ENCODE measurements at places on chromosomes 2 and 18. TPM values are rescaled to one million over a fixed set of nuclear protein-coding genes. Genes with fewer than 3 reads are reported as not detected.

DNA sequence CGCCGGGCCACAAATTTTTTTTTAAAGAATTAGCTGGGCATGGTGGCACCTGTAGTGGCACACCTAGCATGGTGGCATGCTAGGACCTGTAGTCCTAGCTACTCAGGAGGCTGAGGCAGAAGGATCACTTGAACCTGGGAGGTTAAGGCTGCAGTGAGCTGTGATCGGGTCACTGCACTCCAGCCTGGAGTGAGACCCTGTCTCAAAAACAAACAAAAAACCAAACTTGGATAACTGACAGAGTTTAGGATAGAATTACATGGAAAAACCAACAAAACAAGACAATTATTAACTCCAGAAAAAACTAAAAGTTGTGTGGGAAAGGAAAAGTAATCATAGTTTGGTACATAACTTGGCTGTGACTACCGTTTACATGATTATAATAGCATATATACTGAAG lies 1.6 kb upstream of the CFLAR start:
- DNase-seq: no peak

The PLCD4 gene
- 1.0 TPM for total RNA-seq

DNA sequence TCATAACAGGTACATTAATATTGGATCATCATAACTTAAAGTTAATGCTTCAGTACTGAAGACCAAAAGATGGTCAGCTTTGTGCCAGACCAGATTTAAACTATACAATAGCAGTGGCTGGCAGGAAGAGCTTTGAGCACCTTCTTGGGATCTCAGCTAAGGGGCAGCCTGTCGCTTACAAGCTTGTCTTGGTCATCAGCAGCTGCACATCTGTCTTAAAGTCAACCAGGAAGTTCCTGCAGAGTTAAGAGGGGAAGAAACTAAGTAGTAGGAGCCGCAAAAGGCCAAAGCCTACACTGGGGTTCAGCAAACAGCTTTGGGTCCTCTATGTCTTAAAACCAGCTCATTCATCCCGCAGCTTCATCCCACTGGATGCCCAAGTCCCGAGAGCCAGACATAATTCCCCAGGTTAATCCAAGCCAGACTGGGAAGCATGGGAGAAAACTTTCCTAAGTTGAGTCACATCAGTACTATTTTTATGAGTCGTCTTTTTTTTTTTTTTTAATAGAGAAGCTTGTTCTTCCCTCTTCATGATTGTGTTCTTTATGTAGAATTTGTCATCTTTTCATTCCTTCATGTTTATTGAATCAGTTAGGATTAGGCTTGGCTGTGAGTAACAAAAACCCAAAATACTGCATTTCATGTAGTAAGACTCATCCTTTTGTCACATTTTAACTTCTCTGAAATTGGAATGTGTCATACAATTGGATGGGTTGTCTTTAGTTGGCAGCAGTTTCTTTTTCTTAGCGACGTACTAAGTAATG lies 59.3 kb downstream of the SERTAD2 start:
- DNase-seq: no peak

DNA sequence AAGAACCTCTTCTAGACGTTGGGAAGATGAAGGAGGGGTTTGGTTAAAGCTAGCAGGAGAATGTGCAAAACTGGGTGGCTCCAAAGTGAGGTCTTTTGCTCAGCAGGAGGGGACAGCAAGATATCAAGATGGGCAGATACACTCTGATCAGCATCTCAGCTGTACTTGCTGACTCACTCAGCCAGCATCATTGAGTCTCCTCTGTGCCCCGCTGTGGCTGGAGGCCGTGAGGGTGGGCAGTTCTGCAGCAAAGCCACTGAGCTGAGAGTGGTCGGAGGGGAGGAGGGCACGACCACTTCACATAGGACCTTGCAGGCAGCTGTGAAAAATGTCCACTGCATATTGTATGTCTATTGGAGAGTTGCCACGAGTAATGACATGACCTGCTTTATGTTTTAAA lies 152.0 kb downstream of the CAPN13 start:
- no peak for DNase-seq

The DSG4 gene
- total RNA-seq: 0.12 TPM

GRCh38 chr2:234680688-234681619 lies 184.1 kb upstream of the ARL4C start:
- no peak for DNase-seq

DNA sequence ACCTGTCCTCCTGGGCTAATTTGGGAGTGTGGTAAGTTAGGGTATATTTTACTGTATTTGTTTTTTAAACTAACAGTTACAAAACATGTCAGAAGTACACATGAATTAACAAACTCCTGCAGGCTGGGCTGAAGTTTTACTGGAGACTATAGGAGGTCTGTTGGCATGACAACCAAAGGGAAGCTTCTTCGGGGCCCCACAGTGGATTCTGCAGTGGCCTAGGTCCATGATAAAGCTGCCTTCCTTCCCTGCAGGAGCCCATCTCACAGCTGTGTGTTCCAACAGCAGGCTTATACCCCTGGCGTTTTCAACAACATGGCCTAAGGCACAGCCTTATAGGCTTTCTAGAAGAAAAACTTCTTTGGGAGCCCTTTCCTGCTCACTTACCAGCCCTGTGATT lies 128.0 kb upstream of the SETBP1 start:
- no peak for DNase-seq

- no peak for DNase-seq
Observed at GRCh38 chr2:65918760-65919187, 486.4 kb upstream of the SPRED2 start.

- DNase-seq: no peak
Observed at GRCh38 chr18:49884959-49885358, 71.6 kb upstream of the ACAA2 start.

- no peak for DNase-seq
Observed at GRCh38 chr2:157476953-157477709, 33.2 kb upstream of the CYTIP start.

GRCh38 chr2:2633017-2633416 lies 301.9 kb upstream of the MYT1L start:
- no peak for DNase-seq

GRCh38 chr2:168948621-168949212 lies 47.6 kb downstream of the G6PC2 start:
- DNase-seq: no peak

DNA sequence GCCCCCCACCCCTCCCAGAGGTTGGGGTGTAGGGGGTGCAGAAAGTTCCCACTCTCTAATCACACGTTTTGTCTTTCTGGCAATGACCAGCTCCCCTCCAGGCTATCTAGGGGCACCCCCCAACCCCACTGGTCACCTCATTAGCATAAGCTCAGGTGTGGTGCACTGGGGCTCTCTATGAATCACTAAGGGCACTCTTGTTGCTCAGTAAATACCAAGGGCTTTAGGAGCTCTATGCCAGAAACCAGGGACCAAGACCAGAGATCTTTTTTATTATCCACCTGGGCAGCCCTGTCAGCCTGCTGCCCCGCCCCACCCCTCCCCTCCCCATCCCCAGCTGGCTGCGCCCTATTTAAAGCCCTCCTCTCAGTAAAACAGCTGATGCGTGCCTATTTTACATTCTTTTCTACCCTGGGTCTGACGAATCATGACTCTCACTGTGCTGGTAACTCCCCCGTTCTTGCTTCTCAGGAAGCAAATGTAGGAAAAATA lies 24.3 kb downstream of the NCK2 start:
- DNase-seq: no peak

The TMEM200C gene
- 0.06 TPM for total RNA-seq

DNA sequence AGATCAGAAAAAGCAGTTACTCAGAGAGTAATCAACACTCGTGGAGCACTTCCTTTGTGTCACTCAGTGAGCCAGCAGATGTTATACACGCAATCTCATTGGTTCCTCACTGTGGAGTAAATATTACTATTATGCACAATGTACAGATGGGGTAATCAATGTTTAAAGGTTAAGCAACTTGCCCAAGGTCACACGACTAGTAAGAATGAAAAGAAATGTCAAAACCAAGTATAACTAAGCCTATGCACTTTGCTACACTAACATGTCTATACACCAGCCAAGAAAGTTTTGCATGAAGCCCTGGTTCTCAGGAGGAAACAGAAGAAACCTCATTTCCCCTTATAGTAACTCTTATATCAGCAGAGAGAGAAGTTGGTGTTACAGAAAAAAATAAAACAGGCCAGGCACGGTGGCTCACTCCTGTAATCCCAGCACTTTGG lies 5.4 kb downstream of the METTL21A start:
- DNase-seq: no peak

- DNase-seq: no peak
Observed at GRCh38 chr2:119234021-119235019, 10.7 kb downstream of the STEAP3 start.

DNA sequence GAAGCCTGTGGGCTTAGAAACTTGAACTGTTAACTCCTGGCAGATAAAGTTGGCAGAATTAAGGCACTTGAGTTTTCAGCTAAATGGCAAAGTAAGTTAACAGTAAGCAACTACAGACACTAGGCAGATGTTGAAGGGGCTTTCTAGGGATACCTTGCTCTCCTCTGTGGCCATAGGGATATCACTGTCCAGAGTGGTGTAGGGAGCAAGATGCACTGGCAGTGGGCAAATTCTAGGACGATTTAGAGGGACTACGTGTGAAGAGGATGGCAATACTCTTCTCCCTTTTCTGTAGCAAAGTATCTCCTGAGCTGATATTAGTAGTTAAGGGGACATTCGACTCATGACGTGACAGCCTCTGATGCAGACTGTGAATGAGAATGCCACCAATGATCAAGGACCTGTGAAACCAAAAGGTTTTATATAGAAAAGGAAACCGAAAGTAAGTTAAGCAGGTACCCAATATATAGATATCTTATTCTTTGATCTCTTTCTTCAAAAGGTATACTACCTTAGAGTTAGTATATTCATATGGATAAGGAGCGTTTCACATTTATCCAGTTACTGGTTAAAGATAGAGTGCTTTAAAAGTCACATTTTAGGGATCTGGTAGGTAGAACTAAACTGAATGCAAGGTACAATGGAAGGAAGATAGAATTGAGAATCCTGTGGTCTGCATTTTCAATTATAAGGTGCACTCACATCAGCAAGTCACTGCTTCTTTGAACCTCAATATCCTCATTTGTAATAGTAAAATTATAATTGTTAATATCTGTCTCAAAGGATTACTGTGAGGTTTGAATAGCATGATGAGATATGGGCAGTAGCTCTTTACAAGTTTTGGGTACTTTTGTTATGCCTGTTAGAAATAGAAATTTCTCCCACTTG lies 106.4 kb downstream of the KCNH7 start:
- no peak for DNase-seq

The SERPINB10 gene
- total RNA-seq: not detected

The GAREM2 gene
- total RNA-seq: 7.4 TPM

The PCARE gene
- not detected for total RNA-seq

DNA sequence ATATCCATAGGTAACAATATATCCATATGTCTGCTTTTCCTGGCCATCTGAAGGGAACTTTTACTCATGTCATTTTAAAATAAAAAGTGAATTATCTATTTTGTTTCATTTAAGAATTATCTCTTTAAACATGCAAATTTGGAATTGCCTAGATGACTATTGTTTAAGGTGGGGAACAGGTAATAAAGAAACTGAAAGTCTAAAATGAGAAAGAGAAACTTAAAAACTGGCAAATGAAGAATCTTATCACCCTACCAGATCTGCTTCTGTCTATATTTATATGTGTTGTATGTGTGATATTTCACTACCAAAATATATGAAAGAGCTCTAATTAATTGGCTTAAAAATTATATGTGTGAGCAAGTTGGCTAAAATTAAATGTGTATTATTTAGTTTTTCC lies 243.2 kb upstream of the KCNH7 start:
- no peak for DNase-seq

The SRD5A2 gene
- not detected for total RNA-seq

GRCh38 chr2:207413376-207413907 lies 116.3 kb upstream of the CREB1 start:
- no peak for DNase-seq

The DNAH6 gene
- 1.3 TPM for total RNA-seq

DNA sequence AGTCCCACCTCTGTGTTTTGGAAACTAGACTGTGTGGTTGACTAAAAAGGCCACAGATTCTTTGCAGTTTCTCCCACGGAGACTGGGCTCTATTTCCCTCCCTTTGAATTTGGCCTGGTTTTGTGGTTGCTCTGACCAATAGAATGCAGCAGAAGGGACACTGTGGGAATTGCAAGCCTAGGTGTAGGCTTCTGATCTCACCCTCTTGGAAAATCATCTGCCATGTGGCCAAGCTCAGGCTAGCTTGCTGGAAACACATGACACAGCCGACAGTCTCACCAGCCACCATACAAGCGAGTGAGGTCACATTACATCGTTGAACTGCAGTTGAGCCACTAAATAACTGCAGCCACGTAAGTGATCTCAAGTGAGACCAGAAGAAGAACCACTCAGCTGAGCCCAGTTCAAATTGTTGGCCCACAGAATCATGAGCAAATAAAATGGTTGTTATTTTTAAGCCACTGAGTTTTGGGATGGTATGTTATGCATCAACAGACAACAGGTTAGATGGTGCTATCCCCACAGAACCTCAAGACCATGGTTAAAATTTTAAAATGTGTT lies 319.1 kb upstream of the MEX3C start:
- no peak for DNase-seq

The CYP26B1 gene
- 1.6 TPM for total RNA-seq

- peak; percentile 31 for DNase-seq
Observed at GRCh38 chr2:181305301-181306123, 151.7 kb upstream of the ITGA4 start.

GRCh38 chr2:47206181-47206580 lies 51.1 kb upstream of the STPG4 start:
- DNase-seq: no peak

DNA sequence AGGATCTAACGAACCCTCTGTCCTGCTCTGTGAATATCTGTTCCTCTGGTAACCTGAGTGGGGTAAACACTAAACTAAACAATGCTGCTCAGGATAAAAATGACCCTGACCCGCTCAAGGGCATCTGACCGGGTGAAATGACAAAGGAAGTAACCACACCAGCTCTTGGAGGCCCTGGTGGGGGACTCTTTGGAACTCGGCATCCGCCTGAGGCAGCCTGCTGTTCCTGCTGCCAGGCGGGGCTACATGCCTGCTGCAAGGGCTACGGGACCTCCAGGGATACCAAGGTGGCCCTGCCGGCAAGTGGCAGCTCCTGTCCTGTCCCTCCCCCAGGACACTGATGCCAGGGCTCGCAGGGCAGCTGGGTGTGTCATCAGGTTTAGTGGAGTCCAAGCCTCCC lies 273.3 kb downstream of the HDAC4 start:
- DNase-seq: no peak

The TWSG1 gene
- 24.5 TPM for total RNA-seq

The COLEC11 gene
- total RNA-seq: 0.85 TPM

- no peak for DNase-seq
Observed at GRCh38 chr2:74226648-74227213, 28.3 kb downstream of the MTHFD2 start.

GRCh38 chr2:164826293-164827243 lies 15.1 kb downstream of the COBLL1 start:
- DNase-seq: peak; percentile 35
